Stimulated activated CD4-positive, alpha-beta T cell treated with anti-CD3 and anti-CD28 coated beads, Interleukin-4, amount 100 ng/mL, for 24 hours (primary cell): ENCODE measurements at places on chromosomes 5 and 9.

- no peak for DNase-seq
Measured at GRCh38 chr9:122096620-122097415, 3.7 kb upstream of the TTLL11 start.

- DNase-seq: no peak
Measured at GRCh38 chr5:187042-187431, 4.3 kb upstream of the LRRC14B start.

DNA sequence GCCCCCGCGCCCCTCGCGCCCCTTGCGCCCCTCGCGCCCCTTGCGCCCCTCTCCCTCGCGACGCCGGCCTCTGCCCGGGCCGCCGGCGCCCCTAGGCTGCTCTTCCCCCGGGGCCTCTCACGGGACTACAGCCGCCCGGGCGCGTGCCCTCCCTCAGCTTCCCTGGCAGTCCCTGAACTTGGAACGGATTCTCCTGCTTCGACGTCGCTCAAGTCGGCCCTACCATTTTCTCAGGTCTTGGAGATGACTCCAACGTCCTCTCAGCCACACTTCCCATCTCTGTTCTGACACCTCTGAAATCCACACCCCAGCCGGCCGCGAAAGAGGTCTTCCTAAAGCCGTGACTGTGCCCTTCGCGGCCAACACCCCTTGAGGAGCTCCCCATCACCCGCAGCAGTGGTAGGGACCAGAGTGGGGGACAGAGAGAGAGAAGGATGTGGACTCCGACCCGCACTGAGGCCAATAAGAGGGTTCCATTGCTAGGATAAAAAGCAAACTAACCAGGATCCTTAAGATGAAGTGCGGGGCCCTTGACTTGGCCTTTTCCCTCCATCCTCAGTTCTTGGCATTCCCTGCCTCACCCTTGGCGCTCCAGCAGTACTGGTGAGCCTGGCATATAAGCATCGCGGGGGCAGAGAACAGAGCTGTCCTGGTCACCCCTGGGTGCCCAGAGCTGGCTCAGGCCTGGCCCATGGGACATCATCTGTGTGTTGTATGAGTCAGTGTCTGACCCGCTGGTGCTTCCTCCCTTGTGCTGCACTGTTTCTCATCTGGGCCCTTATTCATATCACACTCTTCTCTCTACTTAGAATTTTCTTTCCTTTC lies 38.6 kb upstream of the GARNL3 start:
- no peak for DNase-seq

- DNase-seq: no peak
Measured at GRCh38 chr9:112665347-112665746, 52.6 kb downstream of the INIP start.

GRCh38 chr9:15982182-15982581 lies 429.3 kb downstream of the CCDC171 start:
- DNase-seq: no peak
